ENCODE measurements at places on chromosomes 6 and 20.

- peak; percentile 21 for DNase-seq
Measured at GRCh38 chr6:143842461-143842901, 657 bp upstream of the LTV1 start.

DNA sequence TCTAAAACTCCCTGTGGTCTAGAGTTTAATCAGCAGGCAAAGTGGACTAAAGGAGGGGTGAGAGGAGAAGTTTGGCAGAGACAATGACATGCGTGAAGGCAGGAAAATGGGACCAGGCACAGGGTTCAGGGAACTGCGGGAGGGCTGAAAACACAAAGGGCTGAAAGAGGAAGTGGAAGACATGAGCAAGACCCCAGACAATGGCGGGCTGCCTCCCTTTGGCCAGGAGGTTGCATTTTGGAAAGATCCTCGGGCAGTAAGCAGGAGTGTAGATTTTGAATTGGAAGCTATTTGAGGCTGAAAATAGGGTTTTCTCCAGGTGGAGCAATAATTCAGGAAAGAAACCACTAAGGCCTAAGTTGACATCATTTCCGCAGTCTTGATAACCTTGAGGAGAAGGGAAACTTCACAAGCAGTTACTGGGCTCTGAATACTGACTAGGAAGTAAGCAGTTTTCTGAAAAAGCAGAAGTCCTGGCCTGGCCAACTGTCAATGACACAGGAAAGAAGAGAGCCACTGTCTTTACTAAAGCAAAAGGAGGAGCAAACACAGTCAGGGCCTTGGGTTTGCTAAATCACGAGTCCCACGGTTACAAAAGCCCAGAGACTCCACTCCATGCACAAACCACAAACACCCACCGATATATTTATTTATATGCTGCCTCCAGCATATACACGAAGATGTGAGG is 3.4 kb downstream of the LY86 start:
- DNase-seq, result no peak

GRCh38 chr6:113920663-113921267 is 50.2 kb downstream of the HDAC2 start:
- no peak for DNase-seq

- no peak for DNase-seq
Measured at GRCh38 chr20:31968291-31969126, 558 bp downstream of the XKR7 start.

- no peak for DNase-seq
Measured at GRCh38 chr6:170116636-170117035, 174.2 kb downstream of the DLL1 start.

DNA sequence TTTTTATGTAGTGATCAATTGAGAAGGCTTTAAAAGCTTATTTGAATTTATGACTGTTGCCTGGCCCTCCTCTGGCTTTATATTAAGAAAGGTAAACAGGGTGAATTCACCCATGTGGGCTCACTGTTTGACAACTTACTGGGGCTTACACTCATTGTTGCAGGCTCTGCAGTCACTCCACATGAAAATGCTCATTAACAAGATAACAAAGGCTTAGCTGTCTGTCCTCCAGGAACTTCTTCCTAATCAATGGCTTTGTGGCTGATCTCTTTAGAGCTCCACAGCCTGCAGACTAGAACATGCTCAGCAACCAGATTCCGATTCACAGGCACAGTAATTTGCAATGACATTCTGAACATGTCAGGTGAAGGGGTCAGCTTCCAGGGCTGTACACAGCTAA is 323.2 kb upstream of the MAN1A1 start:
- DNase-seq, result no peak

GRCh38 chr20:40826699-40827098 is 137.7 kb upstream of the MAFB start:
- no peak for DNase-seq

GRCh38 chr6:18110162-18110561 is 12.3 kb downstream of the NHLRC1 start:
- DNase-seq, result no peak

- DNase-seq, result no peak
Measured at GRCh38 chr20:16392346-16392745, 180.9 kb downstream of the KIF16B start.

- DNase-seq, result no peak
Measured at GRCh38 chr6:144394210-144394609, 109.1 kb downstream of the UTRN start.

GRCh38 chr20:5729348-5729747 is 20.9 kb upstream of the SHLD1 start:
- DNase-seq, result peak; percentile 54

DNA sequence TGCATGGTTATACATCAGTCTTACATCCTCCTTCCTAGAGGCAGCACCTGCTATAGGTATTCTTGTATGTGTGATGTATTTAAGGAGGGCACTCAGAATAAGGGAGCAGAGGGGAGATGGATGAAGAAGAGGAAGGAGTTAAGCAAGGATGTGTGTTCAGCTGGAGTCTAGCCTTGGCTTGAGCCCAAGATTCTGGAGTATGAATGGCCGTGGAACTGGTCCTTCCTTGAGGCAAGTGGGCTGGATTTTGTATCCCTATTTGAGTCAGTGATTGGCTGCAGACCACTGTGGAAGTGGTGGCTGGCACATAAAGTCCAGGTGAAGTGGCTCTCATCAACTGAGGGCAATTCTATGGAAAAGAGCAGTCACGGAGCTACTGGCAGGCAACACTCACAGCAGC is 112.0 kb upstream of the RNF24 start:
- DNase-seq, result no peak

GRCh38 chr6:112286010-112286409 is 31.6 kb upstream of the LAMA4 start:
- DNase-seq, result no peak

DNA sequence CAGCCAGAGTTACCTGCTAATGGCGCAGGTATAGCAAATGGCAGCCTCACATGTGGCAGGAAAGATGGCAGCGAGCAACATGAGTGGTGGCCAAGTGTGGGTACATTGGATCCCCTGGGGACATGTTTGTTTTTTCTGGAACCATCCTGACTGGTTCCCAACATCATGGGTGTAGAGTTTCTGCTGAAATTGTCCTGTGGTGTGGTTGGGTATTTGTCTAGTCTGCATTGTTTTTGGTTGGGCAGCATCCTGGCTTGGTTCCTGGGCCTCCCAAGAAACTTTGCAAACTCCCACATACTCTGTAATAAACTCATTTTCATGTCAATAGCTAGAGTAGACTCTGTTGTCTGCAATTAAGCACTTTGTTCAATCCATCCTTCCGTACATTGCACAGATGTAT is 282.6 kb downstream of the CDC5L start:
- DNase-seq, result no peak
